GM18507 (cell line): ENCODE measurements at places on chromosomes 1 and 21.

DNA sequence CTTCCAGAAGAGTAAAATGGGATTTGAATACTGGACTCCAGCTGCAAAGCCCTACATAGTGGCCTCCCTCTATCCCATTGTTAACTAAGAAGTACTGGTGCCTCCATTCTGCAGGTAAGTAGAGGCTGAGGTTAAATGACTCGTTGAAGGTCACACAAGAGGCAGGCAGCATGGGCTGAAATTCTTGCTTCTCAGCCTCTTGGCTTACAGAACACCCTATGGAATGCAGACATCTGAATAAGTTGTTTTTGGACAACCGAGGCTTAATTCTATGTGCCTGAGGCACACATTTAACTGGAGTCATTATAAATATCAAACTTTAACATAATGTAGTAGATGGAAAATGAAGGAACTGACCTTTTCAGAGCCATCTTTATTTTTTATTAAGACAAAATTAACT is 5.7 kb downstream of the DNAJC11 start:
- no peak for DNase-seq

DNA sequence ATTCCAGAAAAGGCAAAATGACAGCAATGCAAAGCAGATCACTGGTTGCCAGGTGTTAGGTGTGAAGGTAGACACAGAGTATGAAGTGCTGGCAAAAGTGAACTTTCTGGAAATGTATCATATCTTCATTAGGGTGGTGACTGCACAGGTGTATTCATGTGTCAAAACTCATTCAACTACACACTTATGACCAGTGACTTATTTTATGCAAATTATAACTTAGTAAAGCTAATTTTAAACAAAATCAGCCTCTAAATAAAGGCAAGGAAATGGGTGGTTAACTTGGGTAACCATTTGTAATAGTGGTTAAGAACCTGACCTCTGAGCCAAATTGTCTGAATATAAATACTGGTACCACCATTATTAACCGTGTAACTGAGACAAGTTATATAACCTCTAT is 7.4 kb downstream of the COP1 start:
- no peak for DNase-seq

DNA sequence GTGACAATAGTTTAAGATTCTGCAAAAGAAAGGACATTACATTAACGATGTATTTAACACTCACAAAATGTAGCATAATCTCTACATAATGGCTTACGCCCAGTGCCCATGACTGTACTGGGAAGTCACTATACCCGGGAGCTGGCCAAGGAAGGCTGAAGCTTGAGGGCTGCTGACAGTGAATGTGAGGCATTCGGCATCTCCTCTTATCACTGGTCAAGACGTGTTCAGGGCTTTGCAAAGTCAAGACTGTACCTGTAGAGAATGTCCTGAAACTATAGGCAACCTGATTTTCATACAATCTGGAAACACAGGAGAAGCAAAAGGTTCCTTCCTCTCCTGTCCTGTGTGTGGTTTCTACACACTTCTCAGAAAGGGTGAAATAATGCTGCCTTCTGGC is 12.7 kb upstream of the IFNGR2 start:
- no peak for DNase-seq

GRCh38 chr1:218659911-218660677 is 315.0 kb downstream of the TGFB2 start:
- no peak for DNase-seq

DNA sequence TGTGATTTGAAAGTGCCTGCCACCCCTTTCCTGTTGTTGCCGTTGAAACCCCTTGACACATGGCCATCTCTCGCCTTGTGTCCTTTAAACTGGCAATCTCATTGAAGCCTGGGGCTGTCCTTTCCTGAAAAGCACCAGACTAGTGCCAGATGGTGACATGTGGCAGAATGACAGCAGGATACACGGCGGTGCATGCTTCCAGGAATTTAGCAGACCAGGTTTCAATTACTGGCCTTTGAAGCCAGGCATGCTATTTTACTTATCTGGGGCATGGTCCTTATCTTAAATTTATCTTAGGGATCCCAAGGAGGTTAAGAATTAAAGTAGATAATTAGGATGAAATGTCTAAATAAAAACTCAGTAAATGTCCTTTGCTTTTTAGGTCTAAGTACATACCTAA is 15.2 kb downstream of the PLPPR4 start:
- no peak for DNase-seq

DNA sequence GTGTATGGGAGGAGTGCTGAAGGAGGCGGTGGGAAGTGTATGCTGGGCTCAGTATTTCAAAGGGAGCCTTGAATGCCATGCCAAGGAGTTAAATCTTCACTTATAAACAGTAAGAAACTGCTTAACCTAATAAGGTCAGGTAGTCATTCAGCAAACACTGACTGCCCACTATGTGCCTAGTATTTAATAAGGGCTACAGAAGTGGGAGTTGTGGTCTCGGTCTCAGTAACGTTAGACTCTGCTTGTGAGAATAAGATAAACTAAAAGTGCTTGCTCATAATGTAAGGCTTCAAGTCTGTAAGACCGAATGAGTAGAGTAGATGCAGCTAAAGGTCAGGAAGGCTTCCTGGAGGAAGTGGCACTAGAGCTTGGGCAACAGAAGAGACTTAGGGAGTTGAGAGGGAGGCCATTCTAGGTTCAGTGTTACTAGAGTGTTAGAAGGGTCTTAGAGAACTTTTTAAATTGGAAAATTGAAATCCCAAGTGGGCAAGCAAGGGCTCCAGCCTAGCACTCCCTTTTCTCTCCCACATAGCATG is 6.0 kb downstream of the MARCKSL1 start:
- no peak for DNase-seq

DNA sequence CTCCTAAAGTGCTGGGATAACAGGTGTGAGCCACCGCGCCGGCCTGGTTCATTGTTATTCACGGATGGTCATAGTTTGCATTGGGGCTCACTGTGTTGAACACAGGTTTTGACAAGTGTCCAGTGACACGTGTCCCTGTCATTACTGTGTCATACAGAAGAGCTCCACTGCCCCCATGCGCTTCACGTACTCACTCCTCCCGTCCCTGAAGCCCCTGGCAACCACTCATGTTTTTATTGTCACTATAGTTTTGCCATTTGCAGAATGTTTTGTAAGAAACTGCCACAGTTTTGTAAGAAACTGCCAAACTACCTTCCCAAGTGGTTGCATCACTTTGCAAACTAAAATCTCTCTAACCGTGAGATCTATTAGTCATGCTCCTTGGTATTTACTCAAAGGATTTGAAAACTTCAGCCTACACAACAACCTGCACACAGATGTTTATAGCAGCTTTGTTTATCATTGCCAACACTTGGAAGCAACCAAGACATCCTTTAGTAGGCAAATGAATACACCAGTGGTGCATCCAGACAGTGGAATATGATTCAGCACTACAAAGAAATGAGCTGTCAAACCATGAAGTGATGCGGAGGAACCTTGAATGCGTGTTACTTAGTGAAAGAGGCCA is 163.2 kb upstream of the COL6A1 start:
- DNase-seq = no peak

DNA sequence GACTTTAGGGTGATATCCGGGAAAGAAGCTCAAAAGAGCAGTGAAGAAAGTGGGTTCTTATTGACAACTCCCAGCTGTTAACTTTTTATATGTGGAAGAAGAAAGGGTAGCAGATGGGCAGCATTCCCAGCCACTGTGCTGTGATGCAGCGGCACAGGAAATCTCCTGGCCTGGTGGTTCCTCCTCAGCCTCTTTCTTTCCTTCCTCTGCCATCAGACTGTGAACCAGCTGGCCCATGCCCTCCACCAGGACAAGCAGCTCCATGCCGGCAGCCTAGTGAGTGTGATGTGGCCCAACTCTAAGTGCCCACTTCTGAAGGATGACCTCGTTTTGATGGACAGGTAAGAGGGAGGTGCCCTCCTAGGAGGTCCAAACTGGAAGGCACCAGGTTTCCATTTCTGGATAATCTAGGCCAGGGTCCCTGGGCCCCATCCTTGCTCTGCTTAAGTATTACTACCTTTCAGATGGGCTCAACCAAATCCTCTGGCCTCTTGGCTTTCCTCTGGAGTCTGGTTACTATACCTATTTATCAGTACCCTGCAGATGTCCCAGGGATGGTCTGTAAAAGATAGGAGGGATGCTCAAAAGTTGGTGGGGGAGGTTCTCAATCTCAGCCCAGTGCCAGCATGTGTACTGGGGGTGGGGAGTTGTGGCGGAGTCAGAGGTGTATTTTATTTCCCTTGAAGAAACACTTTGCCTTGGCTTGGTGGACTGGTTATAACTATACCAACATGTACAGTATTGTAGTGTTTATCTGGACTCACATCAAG is 17.0 kb downstream of the MFN2 start:
- no peak for DNase-seq
